ENCODE measurements at places on chromosomes 6 and 20. TPM values are rescaled to one million over a fixed set of nuclear protein-coding genes. Genes with fewer than 3 reads are reported as not detected.

DNA sequence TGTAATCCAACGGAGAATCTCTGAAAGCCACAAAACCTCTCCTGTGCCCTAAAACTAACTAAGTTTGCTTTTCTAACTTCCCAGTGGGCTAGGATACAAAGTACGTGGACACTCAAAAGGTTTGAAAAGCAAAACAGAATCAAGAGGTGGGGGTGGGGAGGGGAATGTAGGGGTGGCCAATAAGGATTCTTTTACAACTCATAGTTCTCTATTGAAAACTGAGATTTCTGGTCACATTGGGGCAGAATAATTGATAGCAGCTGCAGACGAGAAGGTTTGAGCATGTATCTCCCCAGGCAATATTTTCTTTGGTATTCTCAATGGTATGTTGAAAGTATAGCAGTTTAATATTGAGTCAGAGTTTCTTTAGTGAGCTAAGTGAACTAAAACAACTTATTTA lies 376.7 kb upstream of the CITED2 start:
- H3K36me3 ChIP-seq: no peaks in the 10 kb centered on the region
- DNase-seq: no peak
- no peak overlapping the region for H3K4me3 ChIP-seq
- no peaks in the 10 kb centered on the region for H3K4me1 ChIP-seq

- DNase-seq: no peak
- H3K36me3 ChIP-seq: no peaks in the 10 kb centered on the region
- H3K27me3 ChIP-seq: no peaks in the 10 kb centered on the region
- H3K4me3 ChIP-seq: no peak overlapping the region
Observed at GRCh38 chr6:54805077-54805476, 41.5 kb upstream of the FAM83B start.

GRCh38 chr6:143607974-143608373 lies 69.8 kb upstream of the PHACTR2 start:
- H3K27me3 ChIP-seq: peaks cover 5% of the 10 kb centered on the region
- no peak for DNase-seq
- no peaks in the 10 kb centered on the region for H3K36me3 ChIP-seq
- no peak overlapping the region for H3K27ac ChIP-seq
- no peak overlapping the region for H3K4me3 ChIP-seq
- no peaks in the 10 kb centered on the region for H3K4me1 ChIP-seq

- H3K27me3 ChIP-seq: no peaks in the 10 kb centered on the region
- H3K36me3 ChIP-seq: no peaks in the 10 kb centered on the region
- no peak overlapping the region for H3K4me3 ChIP-seq
- DNase-seq: no peak
- H3K4me1 ChIP-seq: no peaks in the 10 kb centered on the region
Observed at GRCh38 chr20:14498772-14499171, 161.4 kb upstream of the FLRT3 start.

- H3K36me3 ChIP-seq: peaks cover 44% of the 10 kb centered on the region
- no peak overlapping the region for H3K4me3 ChIP-seq
Observed at GRCh38 chr20:32391003-32391402, 32.9 kb downstream of the ASXL1 start.

- no peak overlapping the region for H3K27ac ChIP-seq
- peaks cover 3% of the 10 kb centered on the region for H3K27me3 ChIP-seq
- no peak overlapping the region for H3K4me3 ChIP-seq
- H3K4me1 ChIP-seq: no peaks in the 10 kb centered on the region
Observed at GRCh38 chr6:52925042-52925441, 15.5 kb upstream of the GSTA3 start.

GRCh38 chr20:52075400-52075799 lies 116.2 kb downstream of the ZFP64 start:
- H3K36me3 ChIP-seq: no peaks in the 10 kb centered on the region
- no peak overlapping the region for H3K4me3 ChIP-seq
- no peak for DNase-seq
- H3K4me1 ChIP-seq: no peaks in the 10 kb centered on the region

- H3K27me3 ChIP-seq: no peaks in the 10 kb centered on the region
- no peak overlapping the region for H3K4me3 ChIP-seq
- H3K27ac ChIP-seq: no peak overlapping the region
- no peak for DNase-seq
- peaks cover 1% of the 10 kb centered on the region for H3K36me3 ChIP-seq
- H3K4me1 ChIP-seq: peaks cover 13% of the 10 kb centered on the region
Observed at GRCh38 chr6:3847521-3847920, 1.7 kb upstream of the FAM50B start.

DNA sequence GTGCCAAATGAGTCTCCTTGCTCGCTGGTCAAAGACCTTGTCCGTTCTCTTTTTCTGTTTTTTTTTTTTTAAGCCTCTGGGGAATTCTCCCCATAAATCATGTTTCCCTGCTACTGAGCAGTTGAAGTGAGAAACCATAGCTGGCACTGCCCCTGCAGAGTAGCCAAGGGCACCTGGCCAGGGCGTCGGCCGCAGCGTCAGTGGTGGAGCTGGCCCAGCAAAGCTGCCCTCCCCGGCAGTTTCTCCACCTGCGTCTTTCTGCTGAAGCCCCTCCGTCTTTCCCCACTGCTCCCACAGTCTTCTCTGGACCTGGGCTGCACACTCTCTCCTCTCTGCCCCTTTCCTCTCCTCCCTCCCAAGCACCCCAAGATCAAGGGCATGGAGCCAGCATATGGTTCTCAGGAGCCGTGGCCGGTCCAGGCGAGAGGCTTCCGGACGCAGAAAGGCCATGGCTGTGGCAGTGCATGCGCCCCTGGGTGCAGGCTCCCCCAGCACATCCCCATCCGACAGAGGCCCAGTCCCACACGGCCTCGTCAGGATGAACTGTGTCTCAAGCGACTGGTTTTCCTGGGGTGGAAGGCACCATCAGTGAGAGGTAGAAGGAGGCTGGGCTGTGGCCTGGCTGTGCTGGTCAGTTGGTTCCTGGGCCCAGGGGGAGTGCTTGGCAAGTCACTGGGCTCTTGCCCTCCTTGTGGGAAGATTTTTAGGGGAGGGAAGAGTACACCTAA lies 218.1 kb downstream of the ERMARD start:
- no peak for DNase-seq
- H3K27ac ChIP-seq: no peak overlapping the region
- H3K4me3 ChIP-seq: no peak overlapping the region
- no peaks in the 10 kb centered on the region for H3K4me1 ChIP-seq
- H3K27me3 ChIP-seq: no peaks in the 10 kb centered on the region

DNA sequence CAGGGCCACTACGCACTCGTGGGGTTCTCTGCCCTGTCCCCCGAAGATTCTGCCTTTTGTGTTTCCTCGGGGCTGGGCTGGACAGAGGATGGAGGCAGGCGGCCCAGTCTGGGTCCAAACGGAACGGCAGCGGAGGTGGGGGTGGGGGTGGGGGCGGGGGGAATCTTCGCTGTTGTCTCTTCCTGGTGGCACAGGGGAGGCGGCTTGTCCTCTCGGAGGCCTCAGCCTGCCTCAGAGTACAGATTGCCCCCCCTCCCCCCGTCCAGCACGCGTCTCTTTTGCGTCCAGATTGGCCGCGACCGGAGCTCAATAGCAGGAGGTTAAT lies 1.4 kb upstream of the INSM1 start:
- H3K27ac ChIP-seq: no peak overlapping the region
- DNase-seq: no peak
- peaks cover 8% of the 10 kb centered on the region for H3K4me1 ChIP-seq
- peaks cover 69% of the 10 kb centered on the region for H3K27me3 ChIP-seq

DNA sequence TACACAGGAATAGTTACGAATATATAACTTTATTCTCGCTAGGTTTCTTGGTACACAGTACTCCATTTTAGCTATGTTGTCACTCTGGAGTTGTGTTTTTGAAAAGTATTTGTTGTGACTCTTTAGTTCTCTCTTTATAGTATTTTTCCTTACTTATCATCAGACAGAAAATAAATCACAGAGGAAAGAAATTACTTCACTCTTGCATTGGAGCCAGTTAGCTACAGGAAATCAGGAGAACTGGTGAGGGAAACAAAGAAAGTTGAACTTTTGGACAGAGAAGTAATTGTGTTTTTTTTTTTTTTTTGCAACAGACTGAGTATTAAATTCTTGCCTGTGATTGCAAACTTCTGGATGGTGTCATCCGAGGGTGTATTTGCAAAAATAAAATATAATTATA lies 33.9 kb downstream of the DSE start:
- no peak for DNase-seq
- H3K4me3 ChIP-seq: no peak overlapping the region
- H3K4me1 ChIP-seq: peaks cover 2% of the 10 kb centered on the region
- H3K36me3 ChIP-seq: peaks cover 3% of the 10 kb centered on the region

DNA sequence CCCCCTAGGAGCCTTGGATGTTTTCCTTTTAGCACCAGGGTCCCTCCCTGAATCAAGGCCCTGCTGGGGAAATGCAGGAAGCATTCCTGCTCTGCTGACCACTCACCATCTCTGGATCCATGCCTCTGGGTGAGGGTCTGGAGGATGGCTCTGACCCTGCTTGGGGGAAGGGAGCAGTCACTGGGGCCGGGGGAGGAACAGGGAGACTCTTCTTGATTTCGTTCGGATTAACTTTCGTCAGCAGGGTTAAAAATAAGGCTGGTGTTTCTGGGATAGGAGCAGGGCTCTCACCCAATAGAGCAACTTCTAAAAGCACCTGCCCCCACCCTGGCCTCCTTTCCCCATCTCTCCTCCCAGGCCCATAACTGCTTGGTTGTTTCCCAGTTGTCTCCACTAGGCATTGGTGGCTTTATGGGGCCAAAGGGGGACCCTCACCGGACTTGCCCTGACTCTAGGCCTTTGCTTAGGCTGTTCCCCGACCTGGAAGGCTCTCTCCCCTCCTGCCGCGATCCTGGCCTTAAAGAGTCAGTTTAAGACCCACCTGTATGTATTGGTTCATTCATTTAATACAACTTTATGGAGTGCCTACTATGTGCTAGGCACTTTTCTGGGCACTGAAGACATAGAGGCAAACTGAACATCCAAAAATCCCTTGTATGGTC lies 63.0 kb downstream of the JPH2 start:
- no peak for DNase-seq
- H3K4me1 ChIP-seq: no peaks in the 10 kb centered on the region
- no peak overlapping the region for H3K4me3 ChIP-seq
- no peaks in the 10 kb centered on the region for H3K36me3 ChIP-seq

GRCh38 chr6:118313208-118313607 lies 234.9 kb upstream of the PLN start:
- peaks cover 2% of the 10 kb centered on the region for H3K27me3 ChIP-seq
- H3K4me1 ChIP-seq: no peaks in the 10 kb centered on the region
- no peak for DNase-seq
- H3K27ac ChIP-seq: no peak overlapping the region
- H3K4me3 ChIP-seq: no peak overlapping the region

- peak overlapping the region; percentile 39 for H3K27ac ChIP-seq
- H3K4me3 ChIP-seq: no peak overlapping the region
- peaks cover 36% of the 10 kb centered on the region for H3K36me3 ChIP-seq
- peaks cover 42% of the 10 kb centered on the region for H3K4me1 ChIP-seq
- DNase-seq: no peak
- H3K27me3 ChIP-seq: no peaks in the 10 kb centered on the region
Observed at GRCh38 chr6:89944181-89944755, 50.0 kb downstream of the GJA10 start.

DNA sequence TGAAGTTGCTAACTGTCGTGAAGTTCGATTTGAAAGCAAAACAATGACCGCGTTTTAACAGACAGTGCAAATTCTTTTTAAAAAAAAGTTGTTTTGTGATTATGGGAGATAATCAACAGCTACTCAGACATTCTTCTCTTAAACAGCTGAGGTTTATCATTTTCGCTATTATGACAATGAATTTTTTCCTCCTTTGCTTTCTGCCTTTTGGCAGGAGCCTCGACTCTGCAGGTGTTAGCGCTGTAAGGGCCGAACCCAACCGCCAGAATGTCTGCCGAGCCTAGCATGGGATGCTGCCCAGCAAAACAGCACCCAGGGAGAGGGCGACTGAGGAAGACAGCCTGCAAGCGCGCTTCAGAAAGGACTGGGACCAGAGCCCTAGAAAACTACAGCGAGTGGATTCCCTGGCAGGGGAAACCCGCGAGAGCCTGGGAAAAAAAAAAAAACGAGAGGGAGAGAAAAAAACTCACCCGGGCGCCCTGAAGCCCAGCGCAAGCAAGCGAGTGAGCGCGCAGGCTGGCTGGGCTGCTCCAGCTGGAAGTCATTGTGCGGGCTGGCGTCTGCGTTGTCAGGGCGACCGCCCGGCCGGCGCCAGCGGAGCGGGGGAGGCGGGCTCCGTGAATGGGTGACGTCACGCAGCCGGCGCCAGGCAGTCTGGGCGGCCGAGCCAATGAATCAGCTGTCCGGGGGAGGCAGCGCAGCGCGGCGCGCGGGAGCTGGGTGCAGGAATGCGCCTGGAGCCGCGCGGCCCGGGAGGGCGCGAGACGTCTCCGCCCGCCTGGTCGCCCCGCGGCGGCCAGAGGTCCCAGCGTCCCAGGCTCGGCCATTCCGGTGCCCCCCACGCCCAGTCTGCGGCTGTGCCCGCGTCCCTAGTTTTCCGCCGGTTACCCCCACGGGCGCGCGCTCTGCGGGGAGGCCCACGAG lies 32.7 kb upstream of the ID4 start:
- peaks cover 30% of the 10 kb centered on the region for H3K27me3 ChIP-seq
- peaks cover 7% of the 10 kb centered on the region for H3K4me1 ChIP-seq
- peak; percentile 70 for DNase-seq
- H3K36me3 ChIP-seq: no peaks in the 10 kb centered on the region
- peak overlapping the region; percentile 77 for H3K4me3 ChIP-seq
- H3K27ac ChIP-seq: no peak overlapping the region

- DNase-seq: no peak
- peaks cover 18% of the 10 kb centered on the region for H3K36me3 ChIP-seq
- H3K4me1 ChIP-seq: no peaks in the 10 kb centered on the region
- no peak overlapping the region for H3K27ac ChIP-seq
- H3K27me3 ChIP-seq: no peaks in the 10 kb centered on the region
Observed at GRCh38 chr20:63610581-63611435, 16.1 kb downstream of the GMEB2 start.

DNA sequence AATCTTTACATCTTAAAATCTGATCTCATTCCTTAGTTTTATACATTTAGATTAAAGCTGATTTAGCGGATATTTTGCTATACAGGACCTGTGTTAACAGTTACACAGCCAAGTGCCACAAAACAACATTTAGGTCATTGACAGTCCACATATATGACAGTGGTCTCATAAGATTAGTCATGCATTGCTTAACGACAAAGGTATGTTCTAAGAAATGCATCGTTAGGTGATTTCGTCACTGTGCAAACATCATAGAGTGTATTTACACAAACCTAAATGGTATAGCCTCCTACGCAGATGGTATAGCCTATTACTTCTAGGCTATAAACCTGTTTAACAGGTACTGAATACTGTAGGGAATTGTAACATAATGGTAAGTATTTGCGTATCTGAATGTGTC lies 21.6 kb downstream of the ADGRG6 start:
- no peaks in the 10 kb centered on the region for H3K36me3 ChIP-seq
- H3K4me1 ChIP-seq: no peaks in the 10 kb centered on the region
- no peak overlapping the region for H3K4me3 ChIP-seq
- H3K27ac ChIP-seq: no peak overlapping the region

ENTPD6 gene
- total RNA-seq: 54.6 TPM

RRP36 gene
- 65.6 TPM for total RNA-seq

DEFB132 gene
- not detected for total RNA-seq

RAB44 gene
- total RNA-seq: not detected

EDN1 gene
- not detected for total RNA-seq

PNLDC1 gene
- total RNA-seq: 0.96 TPM

PRDM1 gene
- total RNA-seq: 21.1 TPM

MOG gene
- not detected for total RNA-seq

OOEP gene
- 1.4 TPM for total RNA-seq
